Fibroblast of skin of abdomen (primary cell): ENCODE measurements at places on chromosomes 1 and 21.
A peak's percentile ranks its signal among the peaks of the same experiment; 100 is the strongest.

- no peak for DNase-seq
Observed at GRCh38 chr1:217180443-217180842, 450.4 kb downstream of the GPATCH2 start.

- no peak for DNase-seq
Observed at GRCh38 chr1:23366598-23366997, 3.0 kb downstream of the ZNF436 start.

- DNase-seq, result no peak
Observed at GRCh38 chr1:225877580-225877979, 4.6 kb downstream of the TMEM63A start.

DNA sequence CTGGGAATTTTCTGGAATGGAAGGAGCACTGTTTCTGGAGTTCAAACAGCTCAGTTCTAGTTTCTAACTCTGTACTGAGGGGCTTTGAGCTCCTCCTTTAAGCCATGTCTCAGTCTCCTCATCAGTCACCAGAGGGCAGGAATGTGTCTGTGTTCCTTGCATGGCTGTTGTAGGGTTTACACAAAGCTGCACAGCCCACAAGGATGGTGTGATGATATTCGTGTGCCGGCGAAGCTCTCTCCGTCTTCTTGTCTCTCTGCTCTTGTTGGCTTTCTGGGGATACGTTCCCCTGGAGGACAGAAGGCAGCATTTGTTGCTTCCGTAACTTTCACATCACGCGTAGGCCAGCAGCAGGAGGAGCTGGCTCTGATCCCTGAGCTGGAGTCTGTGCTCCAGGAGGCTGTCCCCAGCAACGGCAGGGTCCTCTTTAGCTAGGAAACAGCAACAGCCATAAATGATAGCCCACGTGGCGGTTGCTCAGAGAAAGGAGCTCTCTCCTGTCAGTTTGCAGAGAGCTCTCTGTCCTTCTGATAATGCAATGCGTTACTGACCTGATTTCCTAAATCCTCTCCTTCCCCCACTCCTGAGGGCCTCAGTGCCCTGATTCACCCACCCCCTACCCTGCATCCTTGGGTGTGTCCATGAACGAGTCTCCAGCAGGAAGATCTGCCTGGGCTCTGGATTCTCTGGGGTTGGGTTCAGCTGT is 189.2 kb upstream of the VAMP3 start:
- DNase-seq, result no peak

- DNase-seq, result no peak
Observed at GRCh38 chr1:9882296-9882944, 27.6 kb downstream of the CTNNBIP1 start.

DNA sequence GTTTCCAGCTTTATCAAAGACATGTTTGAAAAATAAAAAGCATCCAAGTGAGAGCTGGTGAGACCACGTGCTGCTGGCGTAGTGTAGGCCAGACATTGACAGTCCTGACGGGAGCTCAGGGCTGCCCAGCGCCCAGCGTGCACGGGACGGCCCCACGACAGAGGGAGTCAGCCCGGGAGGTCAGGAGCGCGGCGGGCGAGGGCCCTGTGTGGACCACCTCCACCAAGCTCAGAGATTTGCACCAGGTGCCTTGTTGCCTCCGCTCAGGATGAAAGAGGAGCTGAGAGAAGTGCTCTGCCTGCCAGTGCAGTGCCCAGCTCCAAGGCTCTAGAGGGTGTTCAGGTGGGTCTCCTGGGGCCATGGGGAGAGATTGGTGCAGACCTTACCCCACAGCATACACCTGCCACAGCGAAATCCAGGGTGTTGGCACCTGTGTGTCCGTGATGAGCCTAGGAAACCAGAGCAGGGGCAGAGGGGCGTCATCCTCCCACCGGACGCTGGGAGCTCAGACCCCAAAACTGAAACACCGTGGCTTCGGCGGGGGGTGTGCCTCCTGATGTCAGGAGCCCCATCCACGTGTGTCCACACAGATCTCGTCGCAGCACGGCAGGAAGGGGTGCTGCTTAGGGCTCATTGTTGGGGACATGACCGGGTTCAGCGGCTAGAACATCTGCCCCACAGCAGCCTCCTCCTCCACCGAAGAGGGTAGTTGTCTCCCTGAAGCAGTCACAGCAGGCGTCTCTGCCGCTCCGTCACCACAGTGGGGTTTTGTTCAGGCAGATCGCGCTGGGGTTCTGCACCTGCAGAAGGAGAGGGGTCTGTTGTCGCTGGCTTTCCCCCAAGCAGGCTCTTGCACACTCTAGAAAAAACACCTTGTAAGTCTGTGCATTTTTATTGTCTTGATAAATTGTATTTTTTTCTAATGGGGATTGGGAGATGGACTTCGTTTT is 64.2 kb downstream of the POFUT2 start:
- no peak for DNase-seq

DNA sequence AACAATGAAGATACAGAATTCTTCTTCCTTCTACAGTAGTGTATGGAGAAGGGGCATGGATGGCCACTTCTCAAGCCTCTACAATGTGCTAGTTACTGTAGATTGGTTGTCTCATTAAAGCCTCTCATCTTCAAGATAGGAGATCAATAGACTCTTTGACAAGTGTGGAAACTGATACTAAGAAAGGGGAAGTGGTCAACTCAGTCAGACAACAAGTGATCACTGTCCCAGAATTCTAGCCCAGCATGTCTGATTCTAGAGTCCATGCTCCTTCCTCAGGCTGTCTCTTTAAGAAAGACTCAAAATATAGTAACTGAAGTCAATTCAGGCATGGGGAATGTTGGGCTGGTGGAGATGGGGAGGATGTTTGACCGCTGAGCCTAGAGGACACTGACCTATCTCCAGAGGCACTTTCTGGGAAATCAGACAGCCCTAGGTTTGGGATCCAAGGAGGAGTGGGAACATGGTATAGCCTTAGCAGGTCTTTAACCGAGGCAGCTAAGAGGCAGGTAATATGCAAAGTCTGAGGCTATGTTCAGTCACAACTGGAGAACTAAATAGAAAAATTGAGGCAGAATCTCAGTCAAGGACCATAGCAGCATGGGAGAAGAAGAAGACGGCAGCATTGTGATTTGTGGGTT is 39.3 kb upstream of the EYA3 start:
- DNase-seq, result no peak

DNA sequence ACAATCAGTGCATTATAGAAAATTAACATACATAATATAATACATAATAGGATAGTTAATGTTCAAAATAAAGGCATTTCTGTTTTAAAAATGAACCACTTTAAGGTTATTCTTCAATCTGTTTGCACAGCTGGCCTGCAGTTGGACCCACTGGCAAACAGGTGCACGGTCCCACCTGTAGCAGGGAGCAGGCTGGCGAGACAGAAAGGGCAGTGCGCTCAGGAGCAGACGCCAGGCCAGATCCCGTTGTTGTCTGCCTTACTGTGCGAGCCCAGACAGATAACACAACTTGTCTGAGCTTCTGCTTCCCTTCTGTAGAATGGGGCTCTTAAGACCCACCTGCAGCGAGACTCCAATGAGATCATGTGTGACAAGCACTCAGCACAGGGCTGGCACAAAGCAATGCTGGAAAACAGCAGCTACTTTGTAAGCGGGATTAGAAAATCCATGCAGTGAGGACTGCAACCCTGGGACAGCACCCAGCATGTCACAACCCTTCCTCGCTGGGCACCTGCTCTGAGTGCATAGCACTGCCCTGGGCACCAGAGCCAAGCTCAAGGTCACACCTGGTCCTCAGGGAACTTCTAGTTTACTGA is 33.5 kb downstream of the VPS26C start:
- DNase-seq, result no peak

DNA sequence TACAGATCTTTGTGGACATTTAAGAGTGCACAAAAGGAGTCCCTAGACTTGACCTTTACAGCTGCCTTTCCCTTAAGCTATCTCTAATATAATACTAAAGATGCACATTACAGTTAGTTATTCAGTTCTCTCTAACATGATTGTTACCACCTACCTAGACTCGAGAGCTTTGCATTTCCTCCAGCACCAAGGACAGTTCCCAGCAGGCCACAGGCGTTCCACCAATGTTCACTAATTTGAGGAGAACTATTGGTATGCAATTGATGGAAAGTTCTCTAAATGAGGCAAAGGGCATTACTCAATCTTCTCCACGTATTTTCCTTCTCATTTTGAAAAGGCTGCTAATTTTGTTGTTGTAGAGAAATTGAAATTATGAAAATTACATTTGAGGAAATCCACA is 5.4 kb upstream of the NTNG1 start:
- DNase-seq, result peak; percentile 75

- DNase-seq, result peak; percentile 78
Observed at GRCh38 chr1:68112835-68113243, 62.4 kb upstream of the DIRAS3 start.

- DNase-seq, result no peak
Observed at GRCh38 chr1:13702425-13703127, 2.6 kb downstream of the PRDM2 start.

- no peak for DNase-seq
Observed at GRCh38 chr1:156666862-156667609, 10.2 kb downstream of the NES start.

DNA sequence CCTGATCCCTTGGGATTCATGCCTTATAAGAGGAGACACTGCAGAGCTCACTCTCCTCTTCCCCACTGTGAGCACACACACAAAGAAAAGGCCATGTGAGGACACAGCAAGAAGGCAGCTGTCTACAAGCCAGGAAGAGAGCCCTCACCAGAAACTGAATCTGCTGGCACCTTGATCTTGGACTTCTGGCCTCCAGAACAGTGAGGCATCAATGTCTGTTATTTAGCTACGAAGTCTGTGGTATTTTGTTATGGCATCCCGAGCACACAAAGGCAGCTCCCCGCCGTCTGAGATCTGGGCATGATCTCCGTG is 47.1 kb upstream of the RPL11 start:
- no peak for DNase-seq

GRCh38 chr21:15763359-15763758 is 33.6 kb downstream of the USP25 start:
- no peak for DNase-seq

- DNase-seq, result peak; percentile 29
Observed at GRCh38 chr21:43352568-43353281, 74.2 kb downstream of the SIK1 start.

DNA sequence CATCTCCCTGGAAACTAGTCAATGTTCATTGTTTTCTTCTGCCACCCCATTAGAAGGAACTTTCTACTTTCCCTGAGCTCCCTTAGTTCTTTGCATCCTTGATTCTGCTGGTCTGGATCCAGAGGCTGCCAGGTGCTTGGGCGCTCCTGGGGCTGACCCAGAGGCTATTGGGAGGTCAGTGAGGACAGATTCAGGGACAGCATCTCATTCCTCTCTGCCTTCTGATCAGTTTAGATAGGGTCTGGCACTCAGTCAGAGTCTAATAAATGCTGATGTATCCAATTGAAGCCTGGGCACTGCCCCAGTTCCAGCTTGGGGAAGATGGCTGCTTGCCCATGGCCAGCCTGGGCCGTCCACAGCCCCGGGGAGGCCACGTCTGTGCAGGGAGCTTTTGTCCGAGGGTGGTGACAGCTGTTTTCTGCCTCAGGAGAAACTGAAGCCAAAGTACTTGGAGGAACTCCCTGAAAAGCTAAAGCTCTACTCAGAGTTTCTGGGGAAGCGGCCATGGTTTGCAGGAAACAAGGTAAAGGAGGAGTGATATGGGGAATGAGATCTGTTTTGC is 2.3 kb downstream of the GSTM1 start:
- DNase-seq, result no peak

GRCh38 chr21:36347278-36347961 is 27.4 kb downstream of the MORC3 start:
- peak; percentile 41 for DNase-seq

DNA sequence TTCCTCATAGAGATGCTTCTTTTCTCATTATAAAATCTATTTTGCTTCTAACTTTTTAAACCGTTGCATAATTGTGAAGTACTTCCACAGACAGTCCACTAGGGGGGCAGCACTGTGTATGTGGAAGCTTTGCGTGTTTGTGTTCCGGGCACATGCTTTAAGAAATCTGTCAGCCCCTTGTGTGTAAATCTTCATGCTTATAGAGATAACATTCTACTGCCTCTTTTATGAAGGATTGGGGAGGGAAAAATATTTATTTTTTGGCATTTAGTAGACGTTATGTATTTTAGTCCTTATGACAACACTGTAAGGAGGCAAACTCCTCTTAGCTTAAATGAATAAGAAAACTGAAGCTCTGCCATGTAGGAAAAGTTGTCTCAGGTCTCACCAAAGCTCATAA is 157.3 kb upstream of the PTGFR start:
- peak; percentile 57 for DNase-seq

DNA sequence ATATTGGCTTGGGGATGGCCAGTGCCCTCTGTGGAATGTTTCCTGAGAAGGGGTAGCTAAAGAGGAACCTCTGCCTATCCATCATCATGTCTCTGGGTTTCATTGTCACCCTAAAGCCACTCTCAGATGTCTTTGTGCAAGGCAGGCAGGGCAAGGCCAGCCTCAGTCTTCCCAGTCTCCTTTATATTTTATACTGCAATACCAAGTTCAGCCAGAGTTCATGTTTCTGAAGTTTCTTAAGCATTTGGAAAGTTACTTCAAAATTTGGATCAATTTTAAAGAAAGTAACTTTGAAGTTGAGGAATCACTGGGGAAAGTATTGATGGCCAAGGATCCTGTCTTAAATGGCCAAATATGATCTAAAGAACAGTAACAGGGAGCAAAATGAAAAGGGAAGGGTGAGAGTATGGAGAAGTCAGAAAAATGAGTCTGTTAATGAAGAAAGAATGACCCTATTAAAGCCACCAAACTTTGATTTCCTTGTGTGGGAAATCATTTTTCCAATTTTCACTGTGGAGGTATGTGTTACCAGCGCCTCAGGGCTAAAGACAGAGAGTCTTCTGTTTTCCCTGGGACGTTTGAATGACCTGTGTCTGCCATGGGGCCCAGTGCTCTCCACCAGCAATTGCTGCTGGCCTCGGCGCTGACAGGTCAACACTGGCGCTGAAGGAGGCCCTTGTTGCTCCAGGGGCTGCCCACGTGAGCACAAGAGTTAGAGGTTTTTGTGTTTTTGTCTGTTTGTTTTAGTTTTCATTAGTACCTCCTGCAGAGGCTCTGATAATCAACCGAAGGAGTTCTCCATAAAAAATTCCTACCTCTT is 93.9 kb downstream of the ATP5PO start:
- DNase-seq, result no peak

GRCh38 chr1:88973520-88974137 is 18.8 kb downstream of the KYAT3 start:
- peak; percentile 36 for DNase-seq

- DNase-seq, result no peak
Observed at GRCh38 chr1:169115891-169116585, 9.5 kb downstream of the ATP1B1 start.

DNA sequence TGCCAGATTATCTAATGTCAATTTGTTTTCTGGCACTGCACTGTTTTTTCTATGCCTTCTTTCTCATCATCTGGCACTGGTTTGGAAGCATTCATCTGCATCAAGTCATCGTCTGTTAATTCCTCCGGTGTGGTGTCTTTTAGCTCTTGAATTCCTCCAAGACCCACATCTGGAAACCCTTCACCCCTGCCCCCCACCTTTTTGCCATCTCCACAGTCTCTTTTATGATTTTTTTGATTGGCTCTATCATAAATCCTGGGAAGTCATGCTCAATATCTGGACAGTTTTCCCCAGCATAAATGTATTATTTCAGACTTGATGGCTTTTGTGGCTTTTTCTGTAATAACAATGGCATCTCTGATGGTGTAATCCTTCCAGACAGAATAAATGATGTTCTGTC is 10.4 kb upstream of the KCNK1 start:
- DNase-seq, result peak; percentile 82

GRCh38 chr1:224427346-224427745 is 7.3 kb downstream of the WDR26 start:
- DNase-seq, result peak; percentile 72
